ENCODE measurements at places on chromosomes 16 and 17.

DNA sequence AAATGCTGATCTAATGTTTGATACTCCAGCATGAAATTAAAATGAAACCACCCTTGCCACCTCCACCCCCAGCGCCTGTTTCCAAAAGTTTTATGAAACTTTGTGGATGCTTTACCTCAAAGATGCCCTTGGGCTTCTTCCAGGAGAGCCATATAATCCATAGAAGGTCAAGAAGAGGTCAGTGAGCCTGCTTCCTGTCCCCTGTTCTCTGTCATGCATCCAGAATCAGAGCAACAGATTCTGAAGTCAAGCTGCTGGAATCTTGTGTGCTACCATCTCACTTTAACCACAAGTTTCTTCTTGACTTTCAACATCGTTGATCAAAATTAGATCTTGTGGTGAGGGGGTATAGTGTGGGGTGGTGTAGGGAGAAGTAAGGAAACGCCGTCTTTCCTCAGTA is 8.6 kb downstream of the GOSR2 start:
- no peak for DNase-seq

GRCh38 chr16:2498531-2499253 is 15.1 kb upstream of the ATP6V0C start:
- no peak for DNase-seq

- DNase-seq, result no peak
Measured at GRCh38 chr17:59558953-59559352, 6.5 kb upstream of the DHX40 start.

DNA sequence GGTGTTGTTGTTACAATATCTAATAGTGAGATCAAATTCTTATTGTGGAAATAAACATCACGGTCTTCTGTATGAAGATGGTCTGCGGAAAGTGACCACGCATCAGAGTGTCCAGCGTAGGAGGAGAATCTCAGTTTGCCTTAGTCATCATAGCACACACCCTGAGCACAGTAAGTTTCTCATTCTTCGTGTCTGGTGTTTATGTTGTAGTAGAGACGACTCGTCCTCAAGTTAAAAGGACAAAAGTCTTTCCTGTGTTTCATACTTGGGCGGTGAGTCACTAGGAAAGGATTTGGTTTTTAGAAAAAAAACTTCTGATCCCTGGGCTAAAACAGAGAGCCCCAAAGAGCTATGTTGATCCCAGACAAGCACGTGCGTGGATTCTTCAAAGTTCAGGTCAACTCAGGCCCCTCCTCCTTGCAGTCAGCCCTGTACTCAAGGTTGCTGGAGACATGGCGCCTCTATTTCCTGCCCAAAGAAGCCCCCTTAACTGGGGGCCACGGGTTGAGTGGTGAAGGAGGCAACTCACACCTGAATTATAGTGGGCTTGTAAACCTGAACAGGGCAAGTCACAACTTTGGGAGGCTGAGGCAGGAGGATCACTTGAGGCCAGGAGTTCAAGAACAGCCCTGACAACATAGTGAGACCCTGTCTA is 170.4 kb downstream of the ZFHX3 start:
- DNase-seq, result peak; percentile 89

- no peak for DNase-seq
Measured at GRCh38 chr16:6549415-6549814, 783.2 kb upstream of the RBFOX1 start.

- DNase-seq, result no peak
Measured at GRCh38 chr16:52533296-52533695, 13.6 kb downstream of the TOX3 start.

DNA sequence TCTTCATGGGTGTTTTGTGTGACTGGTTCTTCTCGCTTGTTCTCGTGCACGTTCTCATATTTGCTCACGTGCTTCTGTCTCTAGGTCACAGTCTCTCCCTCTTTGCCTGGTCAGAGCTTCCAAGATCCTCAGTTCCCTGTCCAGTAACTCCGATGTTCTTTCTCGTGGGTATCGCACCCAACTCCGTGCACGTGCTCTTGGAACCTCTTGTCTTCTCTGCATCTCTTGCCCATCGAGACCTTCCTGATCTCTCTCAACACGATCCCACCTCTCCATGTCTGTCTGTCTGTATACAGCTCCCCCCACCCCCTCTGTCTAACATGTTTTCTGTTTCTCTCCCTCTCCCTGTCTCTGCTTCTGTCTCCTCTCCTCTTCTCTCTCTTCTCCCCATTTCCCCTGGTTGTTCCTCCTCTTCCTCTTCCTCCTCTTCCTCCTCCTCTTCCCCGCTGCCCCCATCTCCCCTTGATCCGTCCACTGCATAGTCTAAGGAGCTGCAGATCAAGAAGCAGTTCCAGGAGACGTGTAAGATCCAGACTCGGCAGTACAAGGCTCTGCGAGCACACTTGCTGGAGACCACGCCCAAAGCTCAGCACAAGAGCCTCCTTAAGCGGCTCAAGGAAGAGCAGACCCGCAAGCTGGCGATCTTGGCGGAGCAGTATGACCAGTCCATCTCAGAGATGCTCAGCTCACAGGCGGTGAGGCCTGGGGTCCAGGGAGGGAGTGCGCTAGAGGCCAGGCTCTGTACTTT is 6.1 kb downstream of the HIRIP3 start:
- no peak for DNase-seq

DNA sequence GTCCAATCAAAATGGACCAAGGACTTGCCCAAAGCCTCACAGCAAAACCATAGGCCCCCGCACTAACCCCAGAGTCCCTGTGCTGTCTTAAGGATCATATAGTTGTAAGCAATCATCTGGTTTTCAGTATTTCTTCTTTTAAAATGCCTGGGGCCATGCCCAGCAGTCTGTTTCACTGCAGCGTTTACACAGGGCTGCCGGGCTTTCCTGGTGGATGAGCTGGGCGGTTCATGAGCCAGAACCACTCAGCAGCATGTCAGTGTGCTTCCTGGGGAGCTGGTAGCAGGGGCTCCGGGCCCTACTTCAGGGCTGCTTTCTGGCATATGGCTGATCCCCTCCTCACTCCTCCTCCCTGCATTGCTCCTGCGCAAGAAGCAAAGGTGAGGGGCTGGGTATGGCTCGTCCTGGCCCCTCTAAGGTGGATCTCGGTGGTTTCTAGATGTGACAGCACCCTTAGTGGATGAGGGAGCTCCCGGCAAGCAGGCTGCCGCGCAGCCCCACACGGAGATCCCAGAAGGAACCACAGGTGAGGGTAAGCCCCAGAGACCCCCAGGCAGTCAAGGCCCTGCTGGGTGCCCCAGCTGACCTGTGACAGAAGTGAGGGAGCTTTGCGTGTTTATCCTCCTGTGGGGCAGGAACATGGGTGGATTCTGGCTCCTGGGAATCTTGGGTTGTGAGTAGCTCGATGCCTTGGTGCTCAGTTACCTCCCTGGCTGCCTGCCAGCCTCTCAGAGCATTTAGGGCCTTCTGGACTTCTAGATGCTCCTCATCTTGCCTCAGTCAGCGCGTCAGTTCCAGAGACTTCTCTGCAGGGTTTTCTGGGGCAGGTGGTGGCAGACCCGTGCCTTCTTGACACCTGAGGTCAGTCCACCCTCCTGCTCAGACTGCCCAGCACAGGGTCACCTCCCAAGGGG is 24.8 kb upstream of the STH start:
- DNase-seq, result no peak

DNA sequence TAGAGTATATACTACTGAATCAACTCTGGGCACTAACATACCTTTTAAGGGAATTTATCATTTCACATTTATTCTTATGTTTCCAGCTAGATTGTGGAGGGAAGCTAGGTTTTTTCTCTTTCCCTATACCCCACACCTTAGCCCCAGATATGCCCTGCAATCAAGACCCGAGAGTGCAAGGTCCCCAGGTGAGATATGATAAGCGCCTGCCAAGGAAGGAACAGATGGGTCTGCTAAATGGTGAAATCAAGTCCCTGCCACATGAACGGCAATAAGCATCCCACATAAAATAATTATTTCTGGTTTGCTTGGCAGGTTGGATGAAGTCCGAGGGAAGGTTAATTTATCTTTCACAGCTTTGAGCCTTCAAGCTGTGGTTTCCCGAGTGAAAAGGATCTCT is 195.5 kb downstream of the TOX3 start:
- no peak for DNase-seq

DNA sequence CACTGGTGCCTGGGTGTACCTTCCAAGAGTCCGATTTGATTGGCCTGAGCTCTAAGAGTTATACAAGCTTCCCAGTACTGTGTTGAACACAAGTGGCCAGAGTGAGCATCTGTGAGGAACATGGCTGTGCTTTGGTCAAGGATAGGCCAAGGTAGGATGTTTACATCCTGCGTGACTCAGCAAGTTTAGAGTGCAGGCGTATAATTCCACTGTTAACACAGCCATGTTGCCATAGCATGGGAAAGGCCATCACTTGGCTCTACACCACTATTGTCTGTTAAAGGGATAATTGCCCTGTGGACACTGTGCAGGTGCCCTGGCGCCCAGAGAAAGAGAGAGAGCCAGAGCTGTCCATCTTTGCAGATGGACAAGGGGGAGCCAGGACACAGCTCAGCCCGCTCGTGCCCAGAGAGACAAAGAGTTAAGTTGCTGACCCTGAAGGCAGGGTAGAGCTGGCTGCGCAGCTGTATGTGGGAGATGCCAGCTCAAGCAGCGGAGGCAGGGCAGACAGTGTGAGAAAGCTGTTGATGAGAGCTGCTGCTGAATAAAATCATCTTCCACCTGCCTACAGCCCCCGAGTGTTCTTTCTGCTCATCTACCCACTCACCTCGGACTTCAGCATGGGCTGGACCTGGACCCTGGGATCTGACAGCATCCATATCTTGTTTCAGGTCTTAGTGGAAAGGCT is 11.7 kb downstream of the CFAP52 start:
- DNase-seq, result no peak

DNA sequence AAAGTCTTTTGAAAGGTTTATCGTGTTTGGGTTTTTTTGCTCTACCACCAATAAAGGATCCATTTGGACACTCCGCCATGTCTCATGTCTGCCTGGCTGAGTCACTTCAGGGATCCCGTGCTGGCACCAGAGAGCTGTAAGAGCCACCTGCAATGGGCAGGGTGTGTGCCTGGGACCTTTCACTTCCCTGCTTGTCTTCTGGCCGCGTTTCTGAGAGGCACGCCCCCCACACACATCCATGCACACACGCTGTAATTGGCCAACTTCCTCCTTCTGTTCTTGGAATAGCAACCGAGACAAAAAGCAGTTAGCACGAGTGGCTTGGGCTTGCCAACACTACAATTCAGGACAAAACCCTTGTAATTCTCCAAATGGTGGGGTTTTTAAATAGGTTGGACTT is 9.8 kb upstream of the SOST start:
- no peak for DNase-seq

DNA sequence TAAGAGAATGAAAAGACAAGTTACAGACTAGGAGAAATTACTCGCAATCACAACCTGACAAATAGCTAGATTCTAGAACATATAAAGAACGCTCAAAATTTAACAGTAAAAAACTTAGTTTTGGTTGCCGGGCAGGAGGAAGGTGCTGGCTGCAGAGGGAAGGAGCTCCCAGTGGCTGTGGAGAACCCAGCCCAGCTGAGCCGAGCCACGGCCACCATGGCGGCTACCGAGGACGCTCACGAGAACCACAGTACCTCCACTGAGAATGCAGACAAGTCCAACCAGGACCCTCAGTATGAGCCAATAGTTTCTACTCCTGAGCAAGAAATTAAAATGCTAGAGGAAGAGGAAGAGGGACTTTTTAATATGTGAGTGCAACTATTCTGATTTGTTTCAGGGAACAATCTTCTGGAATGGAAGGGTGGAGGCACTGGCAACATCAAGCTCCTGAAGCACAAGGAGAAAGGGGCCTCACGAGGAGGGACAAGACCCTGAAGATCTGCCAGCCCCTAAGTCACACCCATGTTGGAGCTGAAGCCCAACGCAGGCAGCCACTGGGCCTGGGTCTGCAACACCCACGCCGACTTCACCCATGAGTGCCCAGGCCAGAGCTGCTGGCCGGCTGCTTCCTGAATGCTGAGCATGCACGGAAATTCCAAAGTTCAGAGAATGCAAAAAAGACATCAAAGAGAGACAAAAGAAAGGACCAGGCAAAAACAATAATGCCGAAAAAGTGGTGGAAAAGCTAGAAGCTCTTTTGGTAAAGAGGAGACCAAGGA is 55.0 kb downstream of the DNAH17 start:
- DNase-seq, result no peak

- peak; percentile 54 for DNase-seq
Measured at GRCh38 chr16:74035816-74036215, 260.8 kb upstream of the PSMD7 start.

- peak; percentile 43 for DNase-seq
Measured at GRCh38 chr16:24580665-24581064, 41.3 kb downstream of the RBBP6 start.

GRCh38 chr16:89815639-89816348 is 653 bp downstream of the FANCA start:
- no peak for DNase-seq

- DNase-seq, result no peak
Measured at GRCh38 chr16:24163935-24164334, 92.2 kb upstream of the CACNG3 start.

DNA sequence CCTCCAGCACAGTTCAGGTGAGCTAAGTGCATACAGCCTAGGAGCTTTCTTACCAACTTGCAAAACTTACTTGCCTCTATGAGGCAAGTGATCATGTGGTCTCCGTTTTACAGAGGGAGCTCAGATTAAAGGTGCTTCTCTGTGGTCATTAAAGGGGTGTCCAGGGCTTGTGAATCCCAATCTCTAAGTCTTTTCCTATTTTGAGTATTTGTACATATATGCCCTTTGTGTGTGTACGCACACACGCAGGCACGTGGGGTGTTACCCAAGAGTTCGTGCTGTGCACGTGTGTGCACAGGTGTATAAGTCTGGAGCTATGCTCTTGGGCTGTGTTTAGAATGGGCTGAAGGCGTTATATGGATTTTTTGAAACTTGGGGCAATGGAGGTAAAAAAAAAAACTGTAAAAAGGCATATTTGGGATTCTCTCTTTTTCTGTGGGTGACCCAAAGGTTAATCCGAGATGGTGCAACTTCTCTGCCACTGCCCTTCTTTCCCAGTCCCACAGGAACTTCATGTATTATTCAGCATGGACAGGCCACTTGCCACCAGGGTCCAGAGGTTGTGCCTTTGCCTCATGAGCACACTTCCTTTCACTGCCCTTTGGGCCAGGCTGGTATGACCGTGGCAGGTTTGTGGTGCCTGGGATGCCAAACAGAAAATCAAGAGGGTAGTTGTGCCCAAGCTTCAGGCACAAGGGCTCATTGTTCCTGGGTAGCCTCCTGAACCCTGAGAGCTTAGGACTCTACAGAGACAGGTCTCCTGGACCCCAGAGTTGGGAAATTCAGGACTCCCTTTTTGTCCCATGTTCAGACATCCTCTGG is 1.5 kb downstream of the ABCC3 start:
- DNase-seq, result no peak

- no peak for DNase-seq
Measured at GRCh38 chr17:51091635-51092034, 29.0 kb downstream of the SPAG9 start.

- DNase-seq, result no peak
Measured at GRCh38 chr17:45759761-45760160, 24.4 kb upstream of the CRHR1 start.

DNA sequence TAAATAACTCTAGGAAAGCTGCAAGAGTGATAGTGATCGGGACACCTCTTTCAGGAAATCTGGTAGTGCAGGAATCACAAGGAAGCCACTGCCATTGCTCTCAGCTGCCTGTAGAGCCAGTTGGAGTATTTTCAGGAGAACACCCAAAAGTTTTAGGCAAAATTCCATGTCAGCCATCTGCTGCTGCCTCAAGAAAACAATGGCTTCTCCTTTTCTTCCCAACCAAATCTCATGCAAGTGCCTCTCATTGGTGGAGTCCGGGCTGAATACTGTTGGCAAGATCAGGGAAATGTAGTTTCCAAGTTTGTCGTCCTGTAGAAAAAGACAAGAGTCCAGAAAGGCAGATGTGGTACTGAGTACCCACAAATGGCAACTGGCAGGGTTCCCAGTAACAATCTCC is 54.9 kb upstream of the TANC2 start:
- DNase-seq, result no peak
